CD4-positive, alpha-beta memory T cell (primary cell): ENCODE measurements at places on chromosomes 5 and 9.

DNA sequence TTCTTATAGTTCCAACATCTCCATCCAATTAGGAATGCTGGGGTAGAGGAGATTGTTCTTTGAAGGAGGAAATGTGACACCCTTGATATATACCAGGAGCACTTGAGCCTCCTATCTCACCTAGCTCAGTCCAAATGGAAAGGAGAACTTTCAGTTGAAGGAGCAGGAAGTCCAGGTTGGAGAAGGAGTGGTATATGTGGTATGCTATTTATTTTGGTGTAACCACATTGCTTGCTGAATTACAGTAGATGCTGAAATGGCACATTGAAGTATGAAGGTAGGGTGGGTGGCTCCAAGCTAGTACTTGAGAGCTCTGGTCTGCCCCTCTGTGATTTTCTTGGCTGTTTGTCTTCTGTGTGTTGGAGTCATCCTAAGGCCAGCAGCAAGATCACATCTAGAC, 6.1 kb downstream of the CSNK1G3 start:
- no peak for DNase-seq

- DNase-seq, result no peak
Observed at GRCh38 chr5:167816864-167817263, 474.6 kb upstream of the WWC1 start.

GRCh38 chr5:74394916-74395880, 245.3 kb downstream of the ENC1 start:
- no peak for DNase-seq

DNA sequence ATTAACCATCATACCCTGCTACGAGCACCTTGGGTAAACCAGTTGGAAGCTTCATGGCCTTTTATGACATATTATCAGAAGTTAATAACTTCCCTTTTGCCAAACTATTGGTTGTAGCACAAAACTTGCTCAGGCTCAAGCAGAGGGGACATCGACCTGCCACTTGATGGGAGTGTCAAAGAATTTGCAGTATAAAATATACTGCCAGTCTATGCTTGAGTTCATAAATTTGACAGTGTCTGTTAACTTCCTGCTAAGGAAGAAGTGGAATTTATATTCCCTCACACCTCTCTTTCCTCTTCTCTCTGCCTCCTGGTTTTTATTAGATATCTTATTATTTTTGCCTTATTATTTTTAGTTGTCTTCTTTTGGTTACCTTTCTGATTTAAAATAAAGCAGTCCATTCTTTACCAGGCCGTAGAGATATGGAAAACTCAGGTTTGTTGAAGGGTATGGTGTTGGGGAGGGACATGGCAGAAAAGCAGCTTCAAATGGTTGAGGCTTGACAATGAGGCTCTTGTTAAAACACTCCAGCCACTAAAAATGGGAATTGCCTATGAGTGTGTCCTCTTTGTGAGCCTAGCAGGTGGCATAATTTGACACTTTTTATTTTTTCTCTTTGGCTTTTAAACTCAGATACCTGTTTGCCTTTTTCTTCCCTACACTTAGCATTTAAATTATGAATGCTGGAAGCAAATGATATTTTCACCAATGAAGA, 298.0 kb downstream of the DOCK8 start:
- DNase-seq, result no peak

DNA sequence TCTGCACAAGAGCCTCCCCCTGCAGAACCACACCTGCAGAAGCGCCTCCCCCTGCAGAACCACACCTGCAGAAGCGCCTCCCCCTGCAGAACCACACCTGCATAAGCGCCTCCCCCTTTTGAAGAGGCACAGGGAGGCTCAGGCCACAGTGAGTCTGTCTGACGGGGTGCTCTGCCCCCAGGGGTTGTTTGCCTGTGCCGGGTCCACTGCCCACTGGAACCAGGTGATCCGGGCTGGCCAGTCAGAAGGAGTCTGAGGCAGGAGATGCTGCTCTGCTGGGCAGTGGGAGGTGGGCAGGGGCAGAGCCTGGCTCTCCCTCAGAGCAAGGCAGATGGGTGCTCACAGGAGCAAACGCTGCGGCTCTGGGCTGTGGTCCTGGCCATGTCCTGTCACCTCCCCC, 60.8 kb upstream of the RNU6ATAC start:
- no peak for DNase-seq

DNA sequence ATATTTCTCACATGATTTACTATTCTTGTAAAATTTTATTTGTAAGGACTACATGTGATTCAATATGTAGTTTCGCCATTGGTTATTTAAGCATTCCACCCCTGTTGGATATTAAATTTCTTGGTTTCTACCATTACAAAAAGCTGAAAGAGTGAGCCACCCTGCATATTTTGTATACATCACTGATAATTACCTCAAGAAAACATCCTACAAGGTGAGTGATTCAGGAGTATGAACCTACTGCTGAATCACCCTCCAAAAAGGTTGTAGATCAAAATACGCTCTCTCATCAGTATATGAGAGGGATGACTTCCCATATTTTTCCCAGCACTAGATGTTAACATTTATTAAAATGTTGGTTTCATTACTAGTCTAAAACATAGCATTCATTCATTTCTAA, 454.3 kb upstream of the WWC1 start:
- no peak for DNase-seq

DNA sequence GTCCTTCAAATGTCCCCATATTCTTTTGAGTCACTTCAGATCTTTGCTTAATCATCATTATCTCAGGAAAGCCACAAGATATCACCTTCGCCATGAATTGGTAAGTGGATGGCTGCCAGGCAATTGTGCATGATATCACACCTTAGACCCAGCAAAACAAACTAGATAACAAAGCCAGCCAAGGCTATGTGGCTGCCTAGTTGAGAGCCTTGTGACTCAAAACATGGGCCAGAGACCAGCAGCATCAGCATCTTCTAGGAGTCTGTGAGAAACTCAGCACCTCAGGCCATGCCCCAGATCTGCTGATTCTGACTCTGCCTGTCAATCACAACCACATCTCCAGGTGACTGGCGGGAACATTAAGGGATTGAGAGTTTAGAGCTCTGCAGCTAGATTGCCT, 82.8 kb downstream of the SLIT3 start:
- no peak for DNase-seq

DNA sequence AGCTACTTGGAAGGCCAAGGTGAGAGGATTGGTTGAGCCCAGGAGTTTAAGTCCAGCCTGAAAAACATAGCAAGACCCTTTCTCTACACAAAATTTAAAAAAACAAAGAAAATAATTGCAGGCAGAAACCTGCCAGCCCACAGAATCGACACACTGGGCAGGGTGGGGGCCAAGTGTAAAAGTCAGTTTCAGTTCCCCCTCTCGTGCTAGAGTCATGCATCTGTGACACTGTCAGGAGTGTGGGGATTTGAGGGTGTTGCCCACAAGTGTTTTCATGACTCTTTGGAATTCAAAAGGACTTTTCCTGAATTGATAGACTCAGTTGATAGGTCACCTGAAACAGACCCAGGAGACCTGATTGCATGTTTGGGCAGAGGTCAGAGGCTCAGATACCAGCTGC, 47.6 kb downstream of the PRRC2B start:
- DNase-seq, result no peak

GRCh38 chr5:38018016-38018415, 178.2 kb upstream of the GDNF start:
- DNase-seq, result no peak

GRCh38 chr5:119682372-119682771, 53.0 kb downstream of the FAM170A start:
- no peak for DNase-seq

GRCh38 chr5:135127439-135128240, 93.6 kb upstream of the PITX1 start:
- no peak for DNase-seq

- DNase-seq, result no peak
Observed at GRCh38 chr5:163540696-163541095, 35.3 kb downstream of the MAT2B start.
